Epithelial cell of esophagus (primary cell): ENCODE measurements at places on chromosomes 2 and 18.

DNA sequence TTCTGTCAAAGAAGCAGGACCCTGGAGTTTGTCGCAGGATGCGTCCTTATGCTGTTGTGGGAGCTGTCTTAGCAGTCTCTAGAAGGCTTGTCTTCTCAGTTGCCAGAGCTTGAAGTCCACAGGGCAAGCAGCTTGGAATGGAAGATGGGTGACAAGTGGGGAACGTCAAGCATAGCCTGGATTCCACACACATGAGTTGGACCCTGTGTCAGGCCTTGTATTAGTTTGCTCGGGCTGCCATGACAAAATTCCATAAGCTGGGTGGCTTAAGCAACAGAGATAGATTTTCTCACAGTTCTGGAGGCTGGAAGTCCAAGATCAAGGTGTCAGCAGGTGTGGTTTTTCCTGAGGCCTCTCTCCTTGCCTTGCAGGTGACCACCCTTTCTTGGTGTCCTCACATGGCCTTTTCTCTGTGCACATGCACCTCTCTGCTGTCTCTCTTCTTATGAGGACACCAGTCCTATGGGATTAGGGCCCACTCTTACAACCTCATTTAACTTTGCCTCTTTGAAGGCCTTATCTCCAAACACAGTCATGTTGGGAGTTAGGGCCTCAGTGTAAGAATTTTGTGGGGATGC, 51.3 kb downstream of the THNSL2 start:
- no peak for DNase-seq

- DNase-seq, result peak; percentile 53
Observed at GRCh38 chr2:27501042-27501441, 4.4 kb downstream of the GCKR start.

DNA sequence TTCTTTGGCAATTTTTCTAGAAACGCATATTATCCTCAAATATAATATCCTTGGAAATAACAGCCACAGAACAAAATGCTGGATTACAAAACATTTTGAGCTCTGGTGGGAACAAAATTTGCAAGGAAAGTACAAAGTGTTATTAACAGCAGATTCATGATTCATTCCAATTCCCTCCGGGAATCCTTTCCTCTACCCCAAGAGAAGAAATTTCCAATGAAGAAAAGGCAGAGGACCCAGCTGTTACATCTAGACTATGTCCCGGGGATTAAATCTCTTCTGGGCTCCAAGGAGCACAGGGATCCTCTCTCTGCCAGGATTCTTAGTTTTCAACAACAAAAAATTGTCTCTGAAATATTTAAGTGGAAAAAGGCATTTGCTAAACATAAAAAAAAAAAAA, 51.6 kb upstream of the TMEFF2 start:
- DNase-seq, result no peak

DNA sequence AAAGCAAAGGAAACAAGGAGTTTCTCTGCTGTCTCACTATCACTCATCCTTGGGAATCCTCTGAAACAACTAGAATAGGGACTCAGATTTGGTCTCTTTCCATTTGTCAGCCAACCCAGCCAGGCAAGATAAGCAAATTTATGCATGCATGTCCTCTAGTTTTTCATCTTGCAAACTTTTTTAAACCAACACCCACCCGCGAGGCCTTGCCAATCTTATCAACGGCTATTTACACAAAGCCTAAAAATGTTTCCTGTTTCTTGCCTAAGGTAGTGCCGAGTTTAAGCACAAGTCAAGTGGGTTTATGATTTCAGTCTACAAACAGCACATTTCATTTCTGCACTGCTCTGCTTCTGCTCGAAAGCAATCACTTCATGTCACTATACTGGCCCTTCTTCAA, 240.9 kb downstream of the STK39 start:
- DNase-seq, result no peak

DNA sequence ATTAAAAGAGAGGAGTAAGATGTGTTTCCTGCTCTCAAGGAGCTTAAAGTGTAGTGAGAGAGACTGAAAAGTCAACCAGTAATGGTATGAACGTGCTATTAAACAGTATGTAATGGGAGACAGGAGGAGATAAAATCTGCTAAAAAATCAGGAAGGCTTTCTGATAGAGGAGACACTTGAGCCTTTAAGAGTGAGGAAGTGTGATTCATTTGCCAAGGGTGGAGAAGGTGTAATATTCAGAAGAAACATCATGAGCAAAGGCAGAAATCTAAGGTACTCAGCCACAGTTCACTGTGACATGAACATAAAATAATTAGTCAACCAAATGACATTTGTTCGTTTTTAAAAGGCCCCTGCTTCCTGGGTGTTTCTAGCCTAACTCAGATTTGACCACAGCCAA, 137.8 kb upstream of the SKOR2 start:
- no peak for DNase-seq

GRCh38 chr2:212672186-212672585, 133.6 kb upstream of the ERBB4 start:
- DNase-seq, result no peak

- no peak for DNase-seq
Observed at GRCh38 chr18:69574401-69574800, 173.7 kb downstream of the DOK6 start.

- DNase-seq, result no peak
Observed at GRCh38 chr2:241315879-241316631, at the start of gene SEPTIN2. Gene SEPTIN2 (plus strand): TSS chr2:241315925. CDS start chr2:241324233, 8,308 bp downstream.

GRCh38 chr18:66895631-66896030, 291.7 kb upstream of the CDH19 start:
- peak; percentile 4 for DNase-seq

- no peak for DNase-seq
Observed at GRCh38 chr2:172233987-172234715, 131.5 kb upstream of the DLX2 start.

DNA sequence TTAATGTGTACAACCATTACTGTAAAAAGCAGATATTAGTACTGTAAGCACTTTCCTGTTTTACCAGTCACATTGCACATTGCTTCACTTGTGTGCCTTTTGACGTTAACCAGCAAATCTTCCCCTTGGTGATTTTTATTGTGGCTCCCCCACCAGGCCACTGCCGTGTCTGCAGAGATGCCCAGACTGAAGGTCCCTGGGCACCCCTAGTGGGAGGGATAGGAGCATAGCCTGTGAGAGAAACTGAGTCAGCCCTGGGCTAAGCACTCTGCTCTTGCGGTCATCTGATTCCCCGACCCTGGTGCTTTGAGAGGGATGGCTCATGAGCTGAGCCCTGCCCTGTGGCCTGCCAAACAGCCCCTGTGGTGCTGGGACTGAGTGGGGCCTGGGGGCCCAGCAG, 73.4 kb downstream of the INPP4A start:
- DNase-seq, result peak; percentile 24

DNA sequence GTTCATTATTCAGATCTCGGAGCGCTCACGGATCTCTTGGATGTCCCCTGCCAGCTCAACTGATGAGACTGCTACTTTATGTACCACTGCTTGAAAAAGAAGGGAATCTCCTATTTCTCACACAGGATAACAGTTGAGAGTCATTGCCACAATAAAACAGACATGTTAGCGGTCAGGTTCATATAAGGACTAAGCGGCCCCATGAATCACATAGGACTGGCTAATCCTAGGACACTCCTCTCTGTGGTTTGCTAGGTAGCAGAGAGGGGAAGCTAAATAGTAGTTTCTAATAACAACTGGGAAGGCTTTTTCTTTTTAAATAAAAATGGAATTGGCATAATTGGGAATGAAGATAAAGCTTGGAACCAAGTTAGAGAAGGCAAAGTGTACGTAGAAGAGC, 15.9 kb upstream of the TGFA start:
- DNase-seq, result peak; percentile 94

DNA sequence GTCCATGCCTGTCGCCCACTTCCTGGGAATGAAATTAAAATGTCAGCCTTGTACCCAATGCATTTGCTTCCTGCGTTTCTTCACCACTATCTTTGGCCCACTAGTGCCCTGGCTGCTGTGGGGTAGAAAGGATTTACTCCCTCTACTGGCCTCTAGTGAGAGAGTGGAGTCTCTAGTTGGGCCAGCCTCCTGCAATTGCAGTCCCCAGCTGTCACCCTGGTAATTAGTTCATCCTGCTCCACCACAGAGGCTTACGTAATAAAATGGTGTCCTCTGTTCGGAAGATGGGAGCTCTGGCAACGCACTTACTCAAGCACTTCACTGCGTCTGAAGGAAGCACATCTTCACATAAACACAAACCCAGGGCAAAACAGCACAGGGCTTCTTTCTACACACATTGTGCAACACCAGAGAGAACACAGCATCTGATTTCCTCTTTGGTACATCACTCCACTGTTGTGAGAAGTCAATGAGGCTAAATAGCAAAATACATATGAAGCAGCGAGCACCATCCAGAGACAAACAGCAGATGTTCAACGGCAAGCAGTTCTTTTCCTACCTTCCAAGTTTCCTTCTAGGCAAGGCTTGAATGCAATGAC, 274.6 kb downstream of the LRATD1 start:
- peak; percentile 4 for DNase-seq

DNA sequence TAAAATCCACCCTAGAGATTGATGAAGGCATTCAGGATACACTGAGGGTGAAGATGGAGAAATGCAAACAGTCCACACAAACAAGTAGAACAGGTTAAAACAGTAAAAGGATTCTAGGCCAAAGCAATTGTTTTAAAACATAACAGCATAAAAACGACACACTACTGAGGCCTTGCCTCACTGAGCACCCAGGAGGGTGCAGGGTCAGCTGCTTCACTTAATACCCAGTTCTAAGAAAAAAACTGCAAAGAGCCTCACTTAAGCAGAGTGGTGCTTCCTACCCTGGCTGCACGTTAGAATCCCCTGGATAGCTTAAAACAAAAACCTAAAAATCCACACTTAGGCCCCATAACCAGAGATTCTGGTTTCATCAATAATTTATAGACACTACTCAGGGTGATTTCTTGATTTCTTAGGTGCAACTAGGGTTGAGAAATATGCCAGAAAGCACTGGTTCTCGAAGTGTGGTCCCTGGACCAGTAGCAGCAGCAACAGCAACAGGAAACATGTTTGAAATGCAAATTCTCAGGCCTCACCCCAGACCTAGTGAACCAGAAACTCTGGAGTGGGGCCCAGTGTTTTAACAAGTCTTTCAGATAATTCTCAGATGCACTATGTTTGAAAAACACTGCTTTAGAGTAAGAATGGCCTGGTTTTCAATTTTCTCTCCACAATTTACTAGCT, 279.1 kb downstream of the ZEB2 start:
- no peak for DNase-seq

- no peak for DNase-seq
Observed at GRCh38 chr2:11863103-11863502, 116.7 kb downstream of the LPIN1 start.

GRCh38 chr2:177660742-177661141, 268.2 kb downstream of the AGPS start:
- DNase-seq, result no peak

GRCh38 chr2:151637271-151637781, 97.0 kb downstream of the NEB start:
- no peak for DNase-seq

DNA sequence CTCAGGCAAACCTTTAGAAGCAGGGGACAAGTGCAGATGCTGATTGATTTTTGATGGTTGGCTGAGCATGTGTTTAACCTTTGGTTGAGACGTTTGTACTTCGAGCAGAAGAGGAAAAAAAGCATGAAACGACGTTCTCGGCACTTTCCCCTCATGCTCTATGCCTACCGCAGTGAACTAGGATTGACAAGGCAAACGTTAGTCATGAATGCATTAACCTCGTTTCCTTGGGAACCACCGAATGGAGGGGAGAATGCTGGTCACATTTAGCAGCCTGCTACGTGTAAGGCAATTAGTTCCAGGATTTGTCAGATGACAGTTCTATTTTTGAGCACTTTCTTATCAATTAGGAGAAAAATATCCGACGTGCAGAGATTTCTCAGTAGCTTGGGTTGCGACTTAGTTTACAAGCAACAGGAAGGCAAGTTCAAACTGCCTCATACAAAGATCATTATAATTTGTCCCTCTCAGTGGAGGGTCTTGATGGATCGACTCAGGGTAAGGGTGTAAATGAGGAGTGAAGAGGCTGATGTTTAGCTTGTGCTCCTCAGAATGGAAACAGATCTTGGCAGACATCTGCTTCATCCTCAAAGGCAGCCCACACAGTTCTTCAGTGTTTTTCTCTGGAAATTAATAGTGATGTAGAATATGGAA, 47.4 kb upstream of the GPR45 start:
- no peak for DNase-seq

GRCh38 chr18:8895987-8896619, 190.7 kb downstream of the MTCL1 start:
- DNase-seq, result peak; percentile 31

- DNase-seq, result no peak
Observed at GRCh38 chr2:100214265-100214971, 72.0 kb upstream of the AFF3 start.

- DNase-seq, result no peak
Observed at GRCh38 chr2:22329211-22330154, 1055.5 kb upstream of the KLHL29 start.

- peak; percentile 17 for DNase-seq
Observed at GRCh38 chr18:77208964-77209363, 40.7 kb upstream of the GALR1 start.

DNA sequence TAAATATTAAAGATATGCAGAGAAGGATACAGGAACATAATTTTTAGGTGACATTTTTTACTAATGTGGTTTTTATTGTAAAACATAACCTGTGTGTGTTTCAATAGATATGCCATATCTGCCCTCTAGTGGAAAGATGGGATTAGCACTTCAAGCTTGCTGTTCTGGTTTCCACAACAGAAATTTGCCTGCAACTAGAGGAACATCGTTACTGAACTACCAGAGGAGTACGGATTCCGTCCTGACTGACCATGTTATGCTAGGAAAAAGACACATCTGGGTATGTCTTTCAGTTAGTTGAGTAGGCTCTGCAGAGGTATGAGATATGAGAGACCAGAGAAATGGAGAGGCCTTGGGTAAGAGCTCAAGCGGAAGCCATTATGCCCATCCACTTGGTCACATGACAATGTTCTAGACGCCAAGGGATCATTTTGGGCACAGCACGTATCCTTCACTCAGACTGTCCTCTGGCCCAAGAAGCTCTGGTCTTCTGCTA, 104.9 kb downstream of the MBD2 start:
- DNase-seq, result peak; percentile 71

DNA sequence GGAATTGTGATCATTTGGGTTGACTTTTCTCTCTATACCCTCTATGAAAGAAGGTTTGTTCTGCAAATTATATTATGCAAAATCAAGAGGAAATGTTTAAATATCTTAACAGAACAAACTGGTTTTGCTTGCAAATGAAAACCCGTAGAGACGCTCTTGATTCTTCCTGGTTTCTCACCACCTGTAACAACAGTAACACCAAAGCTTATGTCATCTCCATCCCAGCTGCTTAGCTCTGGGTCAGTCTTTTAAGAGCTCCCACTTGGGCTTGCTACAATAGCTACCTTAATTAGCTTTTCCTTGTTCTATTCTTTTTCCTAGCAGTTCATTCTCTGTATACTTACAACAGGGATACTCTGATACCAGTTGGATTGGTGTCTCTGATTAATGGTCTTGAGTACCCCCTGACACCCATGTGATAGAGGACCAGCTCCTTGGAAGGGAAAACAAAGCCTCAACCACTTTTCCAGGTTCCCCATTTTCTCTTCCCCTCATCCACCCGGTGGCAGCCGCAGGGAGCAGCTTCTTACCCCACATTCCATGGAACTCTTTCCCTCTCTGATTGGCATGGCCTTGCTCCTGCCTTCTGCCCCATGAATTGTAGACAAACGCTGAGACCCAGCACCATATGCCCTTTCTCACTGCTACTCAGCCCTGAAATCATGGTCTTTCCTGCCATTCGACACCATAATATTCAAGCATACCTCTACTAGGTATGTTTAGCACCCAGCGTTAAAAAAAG, 27.7 kb downstream of the TMEM182 start:
- DNase-seq, result peak; percentile 41
